Kidney (tissue), 22 donors: ENCODE measurements at places on chromosomes 16 and 17. TPM values are rescaled to one million over a fixed set of nuclear protein-coding genes. Genes with fewer than 3 reads are reported as not detected.

GRCh38 chr17:39208893-39209292 lies 8.8 kb downstream of the RPL19 start:
- no peaks in the 10 kb centered on the region for H3K4me1 ChIP-seq
- no peak overlapping the region for H3K27ac ChIP-seq
- no peak for DNase-seq
- H3K4me3 ChIP-seq = no peak overlapping the region
- H3K36me3 ChIP-seq = peaks cover 3% of the 10 kb centered on the region

DNA sequence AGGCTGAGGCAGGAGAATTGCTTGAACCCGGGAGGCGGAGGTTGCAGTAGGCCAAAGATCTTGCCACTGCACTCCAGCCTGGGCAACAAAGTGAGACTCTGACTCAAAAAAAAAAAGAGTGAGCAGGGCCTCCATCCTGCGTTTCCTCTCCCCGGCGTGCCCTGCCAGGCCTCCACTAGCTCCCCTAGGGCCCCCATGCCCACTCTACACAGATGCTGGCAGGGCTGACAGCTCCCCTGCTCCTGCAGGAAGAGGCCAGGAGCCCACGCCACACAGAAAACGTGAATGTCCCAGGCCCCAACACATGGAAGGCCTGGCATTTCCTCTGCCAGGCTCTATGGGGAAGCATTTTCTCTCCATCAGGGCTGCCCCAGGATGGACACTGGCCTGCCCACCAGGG lies 109.4 kb downstream of the AMFR start:
- H3K27me3 ChIP-seq = no peaks in the 10 kb centered on the region
- H3K36me3 ChIP-seq = no peaks in the 10 kb centered on the region

GRCh38 chr17:1275962-1276736 lies 3.3 kb upstream of the TRARG1 start:
- no peaks in the 10 kb centered on the region for H3K36me3 ChIP-seq
- no peak overlapping the region for H3K27ac ChIP-seq
- H3K4me3 ChIP-seq = no peak overlapping the region
- no peak for DNase-seq
- no peaks in the 10 kb centered on the region for H3K27me3 ChIP-seq

DNA sequence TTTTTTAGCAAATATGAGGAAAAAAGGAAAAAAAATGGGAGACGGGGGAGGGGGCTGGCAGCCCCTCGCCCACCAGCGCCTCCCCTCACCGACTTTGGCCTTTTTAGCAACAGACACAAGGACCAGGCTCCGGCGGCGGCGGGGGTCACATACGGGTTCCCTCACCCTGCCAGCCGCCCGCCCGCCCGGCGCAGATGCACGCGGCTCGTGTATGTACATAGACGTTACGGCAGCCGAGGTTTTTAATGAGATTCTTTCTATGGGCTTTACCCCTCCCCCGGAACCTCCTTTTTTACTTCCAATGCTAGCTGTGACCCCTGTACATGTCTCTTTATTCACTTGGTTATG lies 1.2 kb upstream of the TMEM88 start:
- H3K27me3 ChIP-seq = no peaks in the 10 kb centered on the region
- H3K36me3 ChIP-seq = peaks cover 39% of the 10 kb centered on the region
- DNase-seq = no peak
- no peak overlapping the region for H3K4me3 ChIP-seq

- H3K4me1 ChIP-seq = no peaks in the 10 kb centered on the region
- H3K27ac ChIP-seq = no peak overlapping the region
- H3K4me3 ChIP-seq = no peak overlapping the region
Measured at GRCh38 chr16:11398851-11399250, 53.6 kb downstream of the RMI2 start.

Gene KRT39
- not detected for polyA plus RNA-seq

Gene RRN3
- 12.3 TPM for polyA plus RNA-seq

GRCh38 chr17:63525190-63525946 lies 2.2 kb downstream of the KCNH6 start:
- H3K27me3 ChIP-seq = no peaks in the 10 kb centered on the region
- peak overlapping the region; percentile 29 for H3K4me3 ChIP-seq
- no peaks in the 10 kb centered on the region for H3K36me3 ChIP-seq

DNA sequence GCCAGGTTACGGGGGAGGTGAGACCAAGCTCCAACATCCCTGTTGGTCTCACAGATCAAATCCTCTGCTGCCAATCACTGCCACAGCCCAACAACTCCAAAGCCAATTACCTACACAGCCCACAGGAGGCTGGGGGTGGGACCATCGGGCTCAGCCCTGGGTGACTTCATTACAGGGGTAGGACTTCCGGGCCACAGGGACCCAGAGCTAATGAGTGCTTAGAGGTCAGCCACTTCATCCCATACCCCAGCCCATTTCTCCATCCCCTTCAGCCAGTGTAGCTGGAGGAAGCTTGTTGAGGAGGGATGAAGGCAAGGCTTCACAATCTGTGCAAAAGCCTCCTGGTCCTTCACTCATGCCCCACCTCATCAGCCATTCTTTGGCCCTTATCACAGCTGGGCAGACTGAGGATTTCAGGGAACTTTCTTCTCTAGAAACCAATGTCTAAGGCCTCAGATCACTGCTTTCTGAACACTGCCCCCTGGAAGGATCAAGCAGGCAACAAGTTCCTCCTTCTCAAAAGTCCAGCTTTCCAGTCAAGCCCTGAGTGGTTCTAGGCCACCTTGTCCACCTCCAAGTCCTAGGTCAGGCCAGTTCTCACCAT lies 5.8 kb downstream of the FOXN1 start:
- no peak overlapping the region for H3K4me3 ChIP-seq
- no peaks in the 10 kb centered on the region for H3K27me3 ChIP-seq
- no peaks in the 10 kb centered on the region for H3K4me1 ChIP-seq
- no peaks in the 10 kb centered on the region for H3K36me3 ChIP-seq
- DNase-seq = no peak

GRCh38 chr17:79702034-79702433 lies 28.7 kb upstream of the ENPP7 start:
- no peaks in the 10 kb centered on the region for H3K27me3 ChIP-seq
- H3K4me1 ChIP-seq = no peaks in the 10 kb centered on the region
- no peak for DNase-seq

DNA sequence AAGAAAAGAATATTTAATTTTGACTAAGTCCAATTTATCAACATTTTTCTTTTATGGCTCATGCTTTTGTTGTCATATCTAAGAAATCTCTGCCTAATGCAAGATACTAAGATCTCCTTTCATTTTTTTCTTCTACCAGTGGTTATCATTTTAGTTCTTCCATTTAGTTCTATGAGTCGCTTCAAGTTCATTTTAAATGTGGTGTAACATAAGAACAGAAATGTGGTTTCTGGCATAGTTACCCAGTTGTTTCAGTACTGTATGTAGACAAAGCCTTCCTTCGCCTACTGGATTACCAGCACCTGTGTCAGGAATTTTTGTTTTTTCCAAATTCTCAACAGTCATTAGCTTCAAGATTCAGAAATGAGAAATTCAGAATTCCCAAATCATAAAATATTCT lies 175.7 kb downstream of the PARN start:
- no peaks in the 10 kb centered on the region for H3K27me3 ChIP-seq
- no peaks in the 10 kb centered on the region for H3K36me3 ChIP-seq
- DNase-seq = no peak
- no peak overlapping the region for H3K27ac ChIP-seq
- H3K4me1 ChIP-seq = no peaks in the 10 kb centered on the region
- H3K4me3 ChIP-seq = no peak overlapping the region

Gene TMC8
- polyA plus RNA-seq = 1.0 TPM

GRCh38 chr17:31627960-31628359 lies 231.1 kb downstream of the COPRS start:
- H3K4me3 ChIP-seq = no peak overlapping the region
- no peaks in the 10 kb centered on the region for H3K4me1 ChIP-seq
- no peaks in the 10 kb centered on the region for H3K36me3 ChIP-seq
- H3K27me3 ChIP-seq = no peaks in the 10 kb centered on the region
- DNase-seq = no peak
- H3K27ac ChIP-seq = no peak overlapping the region

DNA sequence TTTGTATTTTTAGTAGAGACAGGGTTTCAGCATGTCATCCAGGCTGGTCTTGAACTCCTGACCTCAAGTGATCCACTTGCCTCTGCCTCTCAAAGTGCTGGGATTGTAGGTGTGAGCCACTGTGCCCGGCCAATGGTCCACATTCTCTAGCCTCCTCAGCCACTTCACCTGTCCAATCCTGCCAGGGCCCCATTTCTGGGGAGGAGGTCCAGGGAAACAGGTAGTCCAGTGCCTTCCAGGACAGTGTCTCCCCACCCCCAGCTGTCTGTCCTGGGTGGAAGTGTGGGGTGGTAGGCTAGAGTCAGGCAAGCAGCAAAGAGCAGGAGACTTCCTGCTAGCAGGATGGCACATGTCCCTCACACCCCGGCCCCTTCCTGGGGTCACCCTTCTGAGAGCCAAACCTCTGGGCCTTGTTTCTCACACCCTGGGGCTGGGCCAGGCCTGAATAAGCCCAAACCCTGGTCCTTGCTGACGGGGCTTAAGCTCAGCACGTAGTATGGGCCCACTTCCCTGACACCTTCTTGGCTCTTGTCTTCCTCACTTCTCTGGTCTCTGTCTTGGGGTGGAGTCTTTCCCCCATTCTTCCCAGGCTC lies 5.0 kb downstream of the FHOD1 start:
- no peaks in the 10 kb centered on the region for H3K27me3 ChIP-seq
- H3K4me1 ChIP-seq = peaks cover 27% of the 10 kb centered on the region
- H3K36me3 ChIP-seq = no peaks in the 10 kb centered on the region
- H3K4me3 ChIP-seq = no peak overlapping the region
- peak overlapping the region; percentile 16 for H3K27ac ChIP-seq
- DNase-seq = peak; percentile 49
